Nephron progenitor cell (in vitro differentiated cells): ENCODE measurements at places on chromosomes 16 and 17.

DNA sequence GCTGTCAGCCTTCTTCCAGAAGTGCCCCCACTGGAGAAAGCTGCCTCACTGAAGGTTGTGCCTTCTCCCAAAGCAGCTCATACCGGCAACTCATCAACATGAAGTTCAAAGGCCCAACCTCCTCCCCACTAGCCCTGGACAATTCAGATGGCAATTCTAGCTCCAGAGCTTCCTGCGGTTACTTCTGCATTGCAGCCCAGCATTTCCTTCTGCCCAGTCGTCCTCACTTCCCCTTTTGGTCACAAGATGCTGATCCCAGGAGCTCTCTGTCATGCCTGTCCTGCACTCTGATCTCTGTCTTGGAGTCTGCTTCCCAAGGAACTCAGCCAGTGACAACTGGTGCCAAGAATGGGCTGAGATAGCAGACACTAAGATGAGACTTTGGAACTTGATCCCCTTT is 178.2 kb upstream of the SOX9 start:
- DNase-seq = no peak

DNA sequence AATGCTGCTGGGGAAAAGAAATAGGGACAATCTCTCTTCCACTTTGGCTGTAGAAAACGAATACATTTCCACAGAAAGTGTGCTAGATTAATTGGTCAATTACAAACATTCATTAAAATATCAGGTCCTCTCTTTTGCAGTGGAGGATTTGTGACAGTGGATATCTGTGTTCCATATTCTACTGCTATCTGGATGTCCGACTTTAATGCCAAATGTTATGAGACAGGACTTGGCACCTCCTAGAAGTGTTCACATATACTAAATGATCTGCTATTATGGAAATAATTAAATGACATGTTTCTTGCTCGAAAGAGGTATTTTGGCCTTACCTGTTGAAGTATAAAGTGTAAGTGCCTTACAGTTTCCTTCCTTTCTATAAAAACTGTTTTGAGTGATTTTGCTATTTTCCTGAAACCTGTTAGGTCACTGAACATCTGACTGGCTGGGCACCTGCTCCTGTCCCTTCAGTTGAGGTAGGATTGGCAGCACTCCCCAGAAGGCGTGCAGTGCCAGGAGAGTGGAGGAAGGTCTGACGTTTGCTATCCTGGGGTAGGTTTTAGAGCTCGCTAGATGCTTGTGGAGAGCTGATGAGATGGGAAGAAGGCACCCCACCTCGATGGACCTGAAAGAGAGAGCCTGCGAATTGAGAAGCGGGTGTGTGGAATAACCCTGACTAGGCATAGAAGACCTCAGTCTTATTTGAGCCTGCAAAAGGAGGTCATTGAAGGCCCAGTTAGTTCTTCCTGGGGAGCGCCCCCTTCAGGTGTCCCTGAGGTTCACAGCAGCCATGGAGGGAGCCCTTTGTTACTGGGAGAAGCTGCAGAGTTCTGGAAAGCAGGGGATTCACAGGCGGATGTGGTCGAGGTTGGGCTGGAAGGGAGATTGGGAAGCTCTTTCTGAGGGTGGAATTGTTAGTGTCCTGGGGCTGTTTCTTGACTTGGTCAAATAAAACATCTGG is 159.4 kb upstream of the ZNF267 start:
- DNase-seq = no peak

DNA sequence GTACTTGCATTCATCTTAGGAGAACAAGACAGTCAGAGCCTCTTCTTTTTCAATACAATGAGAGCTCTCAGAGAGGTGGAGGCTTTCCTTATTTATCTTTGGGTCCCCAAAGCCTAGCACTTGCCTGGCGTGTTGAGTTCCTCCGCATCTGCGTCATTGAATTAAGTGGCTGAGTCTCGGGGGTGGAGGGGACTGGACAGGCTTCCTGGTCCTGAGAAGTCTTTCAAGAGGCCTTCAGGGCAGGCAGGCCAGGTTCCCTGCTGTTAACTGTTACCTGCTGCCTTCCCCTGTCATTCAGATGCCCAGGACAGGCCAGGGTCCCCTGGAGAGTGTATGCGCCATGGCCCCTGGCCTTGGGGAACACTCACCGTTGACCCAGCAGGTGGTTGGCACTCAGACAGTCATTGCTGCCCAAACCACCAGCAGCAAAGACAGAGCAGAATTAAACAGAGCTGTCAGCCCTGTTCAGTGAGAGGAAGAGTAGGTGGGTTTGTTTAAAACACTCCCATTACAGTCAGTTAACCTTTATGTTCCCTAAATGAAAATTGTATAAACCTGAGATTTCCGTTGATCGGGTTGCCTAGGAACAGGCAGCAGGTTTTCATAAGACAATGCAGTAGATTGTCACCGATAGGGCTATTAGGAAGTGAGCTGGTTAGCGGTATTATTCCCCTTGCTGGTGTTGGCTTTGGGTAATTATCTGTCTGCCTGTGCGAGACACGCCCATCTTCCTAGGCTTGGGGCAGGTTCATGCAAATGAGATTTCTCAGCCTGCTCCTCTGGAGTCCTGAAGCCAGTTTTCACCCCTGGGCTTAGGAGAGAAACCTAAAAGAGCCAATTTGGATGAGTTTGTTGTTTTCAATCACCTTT is 132.7 kb downstream of the CCDC182 start:
- no peak for DNase-seq

- DNase-seq = no peak
These were observed 586.4 kb downstream of the MAF start for GRCh38 chr16:79013930-79014660.

GRCh38 chr16:69407702-69408323 is 16.6 kb upstream of the CYB5B start:
- no peak for DNase-seq
